Naive thymus-derived CD8-positive, alpha-beta T cell (primary cell): ENCODE measurements at places on chromosomes 6 and 20.

DNA sequence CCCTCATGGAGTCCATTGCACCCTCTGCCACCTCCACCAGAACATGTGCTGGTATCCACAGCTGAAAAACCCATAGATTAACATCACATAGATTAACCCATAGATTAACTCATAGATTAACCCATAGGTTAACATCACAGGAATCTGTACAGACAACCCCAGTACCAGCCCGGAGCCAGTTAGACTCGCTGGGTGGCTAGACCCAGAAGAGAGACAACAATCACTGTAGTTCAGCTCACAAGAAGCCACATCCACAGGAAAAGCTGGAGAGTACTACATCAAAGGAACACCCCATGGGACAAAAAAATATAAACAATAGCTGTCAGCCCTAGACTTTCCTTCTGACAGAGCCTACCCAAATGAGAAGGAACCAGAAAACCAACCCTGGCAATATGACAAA, 25.1 kb downstream of the SERPINB9 start:
- no peak for DNase-seq

- no peak for DNase-seq
Observed at GRCh38 chr6:26116267-26116666, 29.0 kb downstream of the HFE start.

DNA sequence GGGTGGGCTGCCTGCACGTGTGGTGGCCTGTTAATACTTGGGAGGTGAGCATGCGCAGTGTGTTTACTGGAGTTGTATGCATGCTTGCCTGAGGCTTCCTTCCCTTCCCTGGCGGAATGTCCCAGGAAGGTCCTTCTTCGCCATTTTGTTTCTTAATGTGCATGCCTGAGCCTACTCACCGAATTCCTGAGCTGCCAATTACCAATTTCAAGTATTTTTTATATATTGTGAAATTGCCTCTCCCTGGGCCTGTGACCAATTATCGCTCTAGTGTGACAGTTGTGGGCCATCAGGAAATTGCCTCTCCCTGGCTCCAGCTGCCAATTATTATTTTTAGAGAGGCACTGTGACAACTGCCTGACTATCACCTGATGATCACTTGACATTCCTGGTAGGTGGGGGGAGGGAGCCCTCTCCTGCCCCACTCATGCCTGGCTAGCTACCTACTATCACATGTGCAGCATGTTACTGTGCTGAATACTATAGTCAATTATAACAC, 70.0 kb downstream of the FAM50B start:
- no peak for DNase-seq

DNA sequence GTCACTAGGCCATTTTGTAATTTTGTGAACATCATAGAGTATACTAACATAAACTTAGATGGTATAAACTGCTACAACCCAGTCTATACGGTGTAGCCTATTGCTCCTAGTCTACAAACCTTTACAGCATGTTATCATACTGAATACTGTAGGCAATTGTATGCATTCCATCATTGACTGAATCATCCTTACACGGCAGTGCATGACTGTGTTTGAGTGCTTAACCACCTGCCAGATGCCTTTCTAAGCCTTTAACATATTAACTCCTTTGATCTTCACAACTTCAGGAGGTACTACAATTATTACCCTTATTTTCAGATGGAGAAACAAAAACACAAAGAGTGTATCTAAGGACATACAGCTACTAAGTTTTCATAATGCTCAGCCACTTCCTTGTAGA, 14.0 kb downstream of the DPPA5 start:
- no peak for DNase-seq

DNA sequence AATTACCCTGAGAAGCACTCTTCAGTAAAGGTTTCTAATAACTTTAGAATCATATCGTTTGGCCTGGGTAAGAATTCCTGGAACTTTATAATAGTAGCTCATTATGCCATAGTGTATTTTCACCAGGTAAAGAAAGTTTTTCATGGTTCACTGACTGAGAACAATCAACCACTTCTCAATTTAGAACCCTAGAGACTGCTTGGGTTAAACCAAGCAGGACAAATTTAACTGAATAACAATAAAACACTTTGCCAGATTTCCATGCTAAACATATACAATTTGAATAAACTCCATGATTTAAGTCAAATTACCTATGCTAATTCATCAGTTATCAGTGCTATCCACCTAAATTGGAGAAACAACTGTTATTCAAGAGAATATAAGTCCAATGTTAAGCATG, 99.4 kb downstream of the PLG start:
- DNase-seq = no peak

DNA sequence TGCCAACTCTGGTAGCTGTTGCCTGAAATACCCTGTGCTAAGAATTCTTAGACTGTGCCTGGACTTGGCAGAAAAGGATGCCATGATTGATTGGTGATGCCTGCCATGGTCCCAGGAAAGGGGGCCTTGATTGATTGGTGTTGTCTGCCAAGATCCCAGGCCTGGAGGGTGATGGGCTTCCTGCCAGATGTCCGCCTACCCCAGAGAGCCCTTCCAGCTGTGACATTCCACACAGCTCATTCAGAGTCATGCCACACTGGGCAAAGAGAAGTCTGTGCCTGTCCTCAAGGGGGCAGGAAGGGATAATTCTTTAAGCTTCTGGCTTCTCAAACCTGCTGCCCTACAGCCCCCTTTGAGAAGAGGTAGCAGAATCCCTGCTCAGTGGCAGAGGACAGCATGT, 24.6 kb downstream of the RIMS4 start:
- DNase-seq = no peak

GRCh38 chr6:109164331-109164730, 69.0 kb downstream of the CEP57L1 start:
- no peak for DNase-seq
